ENCODE measurements at places on chromosomes 1 and 21.

DNA sequence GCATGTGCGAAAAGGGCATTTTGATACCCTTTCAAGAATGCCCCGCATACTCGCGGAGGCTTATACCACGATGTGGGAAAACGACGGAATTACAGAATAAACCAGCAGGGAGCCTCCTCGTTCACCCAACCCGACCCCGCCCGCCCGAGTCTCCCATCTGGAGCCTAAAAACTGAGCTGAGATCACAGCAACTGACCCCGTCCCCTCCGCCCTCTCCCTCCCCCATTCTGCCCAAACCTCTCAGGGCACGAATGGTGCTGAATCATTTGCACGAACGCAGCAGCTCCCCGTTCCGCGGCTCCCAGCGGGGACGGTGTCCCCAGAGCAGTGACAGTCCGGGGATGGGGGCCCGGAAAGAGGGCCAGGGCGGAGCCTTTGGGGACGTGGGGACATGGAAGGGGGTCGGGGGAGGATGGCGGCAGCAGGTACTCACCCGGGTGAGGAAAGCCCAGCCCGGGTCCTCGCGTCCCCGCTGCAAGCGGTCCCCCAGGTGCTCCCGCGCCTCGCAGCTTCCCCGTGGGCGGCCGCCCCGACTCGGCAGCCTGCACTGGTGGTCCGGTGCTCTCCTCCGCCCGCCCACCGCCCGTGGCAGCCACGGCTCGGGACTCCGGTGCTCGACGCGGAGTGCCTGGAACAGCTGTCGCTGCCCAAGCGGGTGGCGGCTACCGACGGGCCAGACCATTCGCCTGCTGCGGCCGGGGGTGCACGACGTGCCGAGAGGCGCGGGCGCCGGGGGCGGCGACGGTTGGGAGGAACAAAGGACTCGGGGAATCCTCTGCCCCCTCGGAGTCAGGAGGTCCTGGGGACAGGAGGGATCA, at the start of gene TTLL7:
TSS of gene TTLL7 (minus strand) at position 635 of the 818 bp plus-strand sequence. CDS start 46,921 bp downstream, outside the sequence.
- peak; percentile 91 for DNase-seq

DNA sequence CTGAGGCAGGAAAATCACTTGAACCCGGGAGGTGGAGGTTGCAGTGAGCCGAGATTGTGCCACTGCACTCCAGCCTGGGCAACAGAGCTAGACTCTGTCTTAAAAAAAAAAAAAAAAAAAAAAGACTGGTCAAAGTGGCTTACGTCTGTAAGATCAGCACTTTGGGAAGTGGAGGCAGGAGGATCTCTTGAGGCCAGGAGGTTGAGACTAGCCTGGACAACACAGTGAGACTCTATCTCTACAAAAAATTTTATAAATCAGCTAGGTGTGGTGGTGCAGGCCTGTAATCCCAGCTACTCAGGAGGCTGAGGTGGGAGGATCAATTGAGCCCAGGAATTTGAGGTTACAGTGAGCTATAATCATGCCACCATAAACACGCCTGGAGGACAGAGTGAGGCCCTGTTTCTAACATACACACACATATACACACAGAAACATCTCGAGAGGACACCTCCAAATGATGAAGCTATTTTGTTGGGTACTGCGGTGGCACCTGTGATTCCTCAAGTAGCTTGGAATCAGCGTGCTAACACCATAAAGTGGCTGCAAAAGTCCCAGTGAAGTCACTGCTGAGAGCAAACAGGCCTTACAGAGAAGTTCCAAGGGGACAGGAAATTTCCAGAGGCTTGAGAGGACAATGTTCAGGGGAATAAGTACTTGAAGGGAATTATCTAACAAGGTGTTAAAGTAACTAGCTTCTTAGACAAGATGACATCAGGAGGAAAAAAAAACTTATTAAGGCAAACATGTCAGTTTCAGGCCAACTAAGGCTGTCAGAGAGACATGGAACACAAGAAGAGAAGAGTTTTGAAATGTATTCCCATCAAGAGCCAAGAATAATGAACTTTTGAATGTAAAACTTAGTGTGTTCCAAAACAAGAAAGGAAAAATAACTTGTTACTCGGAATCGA, 1.3 kb downstream of the NADK start:
- no peak for DNase-seq

GRCh38 chr1:218069180-218069579, 215.9 kb upstream of the RRP15 start:
- no peak for DNase-seq

GRCh38 chr1:92975551-92976232, 14.4 kb upstream of the DIPK1A start:
- DNase-seq, result no peak

DNA sequence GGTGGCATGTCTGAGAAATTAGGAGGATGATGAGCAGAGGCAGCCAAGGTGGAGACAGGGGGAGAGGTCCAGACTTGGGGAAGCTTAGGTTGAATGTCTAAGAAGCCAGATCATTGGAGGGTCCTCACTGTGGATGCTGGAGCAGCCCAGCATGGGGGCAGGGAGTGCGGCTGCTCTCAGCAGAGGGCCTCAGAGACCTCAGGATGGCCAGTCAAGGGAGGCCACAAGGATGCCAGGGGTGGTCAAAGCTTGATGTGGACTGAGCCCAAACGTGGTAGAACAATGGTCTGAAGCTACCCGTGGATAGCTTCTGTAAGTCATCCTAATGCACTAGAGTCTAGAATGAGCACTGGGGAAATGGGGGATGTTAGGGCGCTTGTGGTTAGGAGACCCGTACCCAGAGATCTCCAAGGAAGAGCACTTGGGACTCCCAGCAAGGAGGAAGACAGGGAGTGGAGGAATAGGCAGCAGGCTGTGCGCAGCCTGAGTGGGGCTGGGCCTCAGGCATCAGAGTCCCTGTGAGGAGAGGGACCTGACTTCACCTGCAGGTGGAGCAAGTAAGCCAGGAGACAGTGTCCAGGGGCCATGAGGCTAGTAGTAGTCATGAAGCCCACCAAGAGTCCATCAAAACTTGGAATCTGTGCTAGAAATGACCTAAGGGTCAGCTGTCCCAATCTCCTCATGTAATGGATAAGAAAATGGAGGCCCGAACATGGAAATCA, 4.3 kb upstream of the S100A9 start:
- DNase-seq, result peak; percentile 62

GRCh38 chr1:16351456-16351993, 755 bp downstream of the FBXO42 start:
- no peak for DNase-seq

DNA sequence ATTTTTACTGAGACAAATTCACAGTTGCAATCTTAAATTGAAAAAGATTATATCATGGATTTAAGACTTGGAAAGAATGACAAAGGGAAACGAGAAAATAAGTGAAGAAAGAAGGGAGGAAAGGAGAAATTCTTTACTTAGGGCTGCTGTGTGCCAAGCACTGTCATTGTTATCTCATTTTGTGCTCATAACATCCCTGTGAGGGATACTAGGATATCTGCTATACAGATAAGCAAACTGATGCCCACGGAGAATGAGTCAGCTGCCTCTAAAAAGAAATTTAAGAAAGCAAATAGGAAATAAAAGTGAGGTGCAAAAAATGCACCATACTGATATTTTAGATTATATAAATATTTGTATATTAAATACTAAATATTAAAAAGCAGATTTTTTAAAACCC, 183.6 kb upstream of the NR5A2 start:
- no peak for DNase-seq

DNA sequence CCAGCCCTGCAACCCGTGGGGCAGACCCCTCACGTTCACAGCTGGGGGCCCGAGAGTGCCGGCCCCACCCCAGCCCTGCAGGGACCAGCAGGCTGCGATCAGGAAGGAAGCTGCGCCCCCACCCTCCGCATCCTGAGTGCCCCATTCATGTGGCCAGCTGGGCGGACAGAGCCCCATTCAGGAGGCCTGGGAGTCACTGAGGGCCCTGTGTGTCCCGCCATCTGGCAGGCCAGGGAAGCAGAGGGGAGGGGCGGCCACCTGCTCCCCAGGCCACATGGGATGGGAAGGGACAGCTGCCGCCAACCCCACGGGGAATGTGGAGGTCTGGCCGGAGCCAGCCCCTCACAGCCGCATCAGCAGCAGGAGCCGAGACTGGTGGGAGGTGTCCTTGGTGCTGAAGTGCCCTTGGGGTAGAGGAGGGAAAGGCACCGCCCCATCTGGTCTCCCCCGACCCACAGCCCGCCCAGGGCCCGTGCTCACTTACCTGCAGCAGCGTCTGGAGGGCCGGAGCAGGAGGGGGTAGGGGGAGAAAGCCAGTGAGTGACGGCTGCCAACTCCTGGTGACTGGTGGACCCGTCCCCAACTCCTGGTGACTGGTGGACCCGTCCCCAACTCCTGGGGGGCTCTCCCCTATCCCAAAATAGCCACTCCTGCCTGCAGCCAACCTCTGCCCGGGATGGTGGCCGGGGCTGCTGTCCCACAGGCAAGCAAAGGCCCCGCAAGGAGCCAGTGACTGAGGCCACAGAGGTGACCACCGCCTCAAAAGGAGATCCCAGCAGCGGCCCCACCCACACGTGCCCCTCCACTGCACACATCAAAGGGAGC, 8.7 kb downstream of the ACAP3 start:
- no peak for DNase-seq

GRCh38 chr1:114075105-114075504, 78.6 kb downstream of the SYT6 start:
- DNase-seq, result no peak

DNA sequence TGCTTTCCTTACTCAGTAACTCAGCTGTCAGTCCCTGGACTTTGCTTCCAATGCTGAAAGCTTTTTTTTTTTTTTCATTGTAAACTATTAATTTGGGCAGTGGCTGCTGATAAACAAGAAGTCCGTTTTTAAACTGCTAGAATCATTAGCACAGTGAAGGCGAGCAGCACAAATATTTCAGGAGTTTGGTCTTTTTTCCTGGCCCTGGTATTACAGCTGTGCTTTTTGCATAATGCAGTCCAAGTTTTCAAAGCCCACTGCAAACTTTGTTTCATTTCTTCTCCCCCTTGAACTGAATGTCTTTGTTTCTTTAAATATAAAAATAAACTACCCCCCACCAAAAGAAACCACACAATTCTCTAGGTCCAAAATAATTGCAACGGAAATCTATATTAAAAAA, 6.6 kb downstream of the GLIS1 start:
- DNase-seq, result no peak

GRCh38 chr1:215119719-215120365, 37.3 kb downstream of the KCNK2 start:
- no peak for DNase-seq

DNA sequence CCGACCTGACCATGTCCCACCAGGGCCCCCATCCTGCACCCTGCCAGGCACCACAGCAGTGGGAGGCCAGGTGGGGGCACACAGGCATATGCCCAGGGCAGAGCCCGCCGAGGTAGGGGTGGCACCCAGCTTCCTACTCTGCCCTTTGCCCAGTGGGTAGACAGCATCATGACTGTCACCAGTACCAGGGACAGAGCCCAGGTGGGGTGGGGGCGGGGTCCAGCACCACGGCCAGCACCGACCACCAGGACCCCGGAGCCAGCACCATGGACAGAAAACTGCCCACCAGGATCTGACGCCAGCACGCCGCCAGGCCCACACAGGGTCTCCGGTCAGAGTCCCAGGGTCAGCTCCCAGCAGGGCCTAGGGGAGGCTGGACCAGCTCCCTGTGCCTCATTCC, 3.8 kb downstream of the TAS1R3 start:
- DNase-seq, result no peak

DNA sequence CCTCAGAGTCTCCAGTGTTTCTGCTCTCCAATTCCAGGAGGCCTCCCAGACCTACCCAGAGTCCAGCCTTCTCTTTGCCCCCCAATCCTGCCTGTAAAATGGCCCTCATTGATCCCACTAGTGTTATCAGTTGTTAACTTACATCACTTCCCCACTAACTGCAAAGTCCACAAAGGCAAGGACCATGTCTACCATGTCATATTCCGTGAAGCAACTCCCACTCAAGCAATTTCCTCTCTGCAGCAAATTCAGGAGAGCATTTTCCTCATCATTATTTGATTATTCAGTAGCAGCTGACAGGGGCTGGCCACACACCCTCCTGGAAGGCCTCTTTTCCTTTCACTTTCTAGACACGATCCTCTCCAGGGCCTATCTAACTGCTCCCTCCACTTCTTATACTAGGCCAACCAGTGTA, 153.5 kb downstream of the RERE start:
- DNase-seq, result no peak

GRCh38 chr21:36354918-36355680, 30.1 kb upstream of the CHAF1B start:
- DNase-seq, result no peak

GRCh38 chr1:114540272-114540671, 29.3 kb upstream of the TRIM33 start:
- DNase-seq, result no peak

- DNase-seq, result no peak
These were observed 2.1 kb downstream of the ELOVL1 start for GRCh38 chr1:43365678-43366077.

GRCh38 chr1:109923131-109923945, 12.7 kb downstream of the CSF1 start:
- DNase-seq, result no peak

- DNase-seq, result no peak
These were observed 409.8 kb downstream of the DISC1 start for GRCh38 chr1:232036181-232036933.

- no peak for DNase-seq
These were observed 21.3 kb upstream of the PGBD2 start for GRCh38 chr1:248884632-248885295.

DNA sequence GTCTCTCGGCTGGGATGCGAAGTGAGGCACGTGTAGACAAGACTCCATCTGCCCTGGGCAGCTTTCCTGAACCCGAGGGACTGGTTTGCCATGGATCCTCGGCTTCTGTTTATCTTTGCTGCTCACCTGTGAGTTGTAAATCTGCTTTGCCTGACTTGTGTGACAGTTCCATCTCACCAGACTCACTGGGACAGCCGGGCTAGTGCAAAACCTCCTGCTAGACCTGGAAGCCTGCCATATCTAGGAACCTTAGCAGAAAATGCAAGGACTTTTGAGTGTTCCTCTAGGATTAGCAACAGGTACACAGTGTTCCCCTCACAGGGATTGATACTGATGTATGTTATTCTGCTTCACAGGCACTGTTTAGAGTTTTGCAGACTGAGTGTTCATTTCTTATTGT, 218.6 kb downstream of the URB2 start:
- DNase-seq, result peak; percentile 21

- DNase-seq, result no peak
These were observed 77.7 kb upstream of the DIRAS3 start for GRCh38 chr1:68128157-68128556.

- peak; percentile 75 for DNase-seq
These were observed 2.3 kb downstream of the TRIM46 start for GRCh38 chr1:155175927-155176371.

DNA sequence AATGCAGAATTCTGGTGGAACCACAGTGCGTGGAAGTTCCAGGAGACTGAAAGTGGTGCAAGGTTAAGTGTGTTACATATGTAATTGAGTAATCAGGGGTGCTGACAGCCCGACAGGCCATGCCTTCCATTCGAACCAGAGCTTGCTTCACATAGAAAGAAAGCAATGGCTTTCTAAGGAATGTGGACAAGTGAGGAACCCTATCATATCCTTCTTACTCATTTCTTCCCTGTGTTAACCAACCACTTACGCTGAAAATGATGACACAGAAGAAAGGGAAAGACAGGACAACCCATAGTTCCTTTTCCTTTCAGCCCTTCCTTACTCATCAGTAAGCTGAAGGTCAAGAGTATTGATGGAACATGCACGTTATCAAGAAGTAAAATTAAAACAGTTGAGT, 48.1 kb upstream of the KCNA3 start:
- no peak for DNase-seq

GRCh38 chr1:199098468-199098867, 459.6 kb downstream of the PTPRC start:
- DNase-seq, result no peak

- no peak for DNase-seq
These were observed 316.0 kb downstream of the VAV3 start for GRCh38 chr1:107649023-107649422.

GRCh38 chr1:159843459-159843858, 16.8 kb downstream of the SLAMF8 start:
- no peak for DNase-seq

GRCh38 chr1:39105061-39105840, 79.1 kb downstream of the NDUFS5 start:
- DNase-seq, result peak; percentile 91
